CD4-positive, alpha-beta T cell treated with Interleukin-17A for 1 hour (primary cell): ENCODE measurements at places on chromosomes 7 and 10.

DNA sequence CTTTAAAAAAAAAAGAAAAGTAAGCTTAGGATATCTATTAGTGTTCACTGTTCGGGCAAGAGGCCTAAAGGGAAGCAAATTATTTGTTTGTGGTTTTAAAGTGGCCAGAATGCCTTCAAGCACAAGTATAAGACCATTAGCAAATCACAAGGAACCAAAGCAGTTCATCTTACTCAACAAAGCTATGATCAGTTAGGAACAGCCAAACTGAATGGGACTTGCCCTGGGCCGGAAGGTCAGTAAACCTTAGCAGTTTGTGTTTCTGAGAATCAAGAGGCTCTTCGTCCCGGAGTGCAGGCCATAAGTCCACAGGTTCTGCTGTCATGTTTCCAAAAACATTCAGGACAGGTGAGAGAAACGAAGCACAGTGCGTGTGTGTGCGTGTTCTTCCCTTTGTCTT, 4.5 kb downstream of the FBXW4 start:
- DNase-seq = no peak

GRCh38 chr7:33698692-33699128, 206.6 kb upstream of the BMPER start:
- no peak for DNase-seq

DNA sequence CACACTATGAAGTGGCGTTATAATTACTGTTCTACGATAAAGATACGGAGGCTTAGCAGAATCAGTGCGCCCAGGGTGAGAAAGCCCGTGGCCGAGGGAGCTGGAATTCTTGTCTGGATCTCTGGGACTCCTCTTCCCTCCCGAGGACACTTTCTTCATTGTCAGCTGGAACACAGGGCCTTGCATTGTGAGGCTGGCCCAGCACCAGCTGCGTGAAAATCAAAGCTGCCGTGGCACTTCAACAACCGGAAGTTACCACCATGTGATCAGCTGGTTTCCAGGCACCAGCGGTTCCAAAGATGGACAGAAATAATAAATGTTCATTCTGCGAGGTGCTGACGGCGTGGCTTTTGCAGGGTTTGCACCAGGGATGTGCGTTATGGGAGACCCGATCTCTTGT, 234.0 kb upstream of the PITRM1 start:
- DNase-seq = no peak

- DNase-seq = peak; percentile 14
These were observed 973 bp downstream of the SDK1 start for GRCh38 chr7:3301831-3302618.

DNA sequence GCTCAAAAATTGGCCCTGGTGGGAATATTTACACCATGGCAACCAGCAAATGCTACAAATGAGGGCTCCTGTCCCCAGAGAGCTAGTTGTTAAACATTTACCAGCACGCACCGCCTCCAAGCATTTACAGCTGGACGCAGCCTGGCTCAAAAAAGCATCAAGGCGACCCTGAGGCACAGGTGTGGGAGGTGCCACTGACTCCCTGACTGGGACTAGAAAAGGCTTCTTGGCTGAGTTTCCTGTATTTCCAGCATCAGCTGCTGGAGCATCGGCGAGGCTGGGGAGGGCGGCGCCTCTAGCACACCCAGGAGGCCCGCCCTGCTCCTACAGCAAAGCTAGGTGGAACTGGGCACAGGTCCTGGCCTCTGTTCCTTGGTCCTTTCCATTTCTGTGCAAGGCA, 43.5 kb upstream of the ZRANB1 start:
- DNase-seq = no peak

DNA sequence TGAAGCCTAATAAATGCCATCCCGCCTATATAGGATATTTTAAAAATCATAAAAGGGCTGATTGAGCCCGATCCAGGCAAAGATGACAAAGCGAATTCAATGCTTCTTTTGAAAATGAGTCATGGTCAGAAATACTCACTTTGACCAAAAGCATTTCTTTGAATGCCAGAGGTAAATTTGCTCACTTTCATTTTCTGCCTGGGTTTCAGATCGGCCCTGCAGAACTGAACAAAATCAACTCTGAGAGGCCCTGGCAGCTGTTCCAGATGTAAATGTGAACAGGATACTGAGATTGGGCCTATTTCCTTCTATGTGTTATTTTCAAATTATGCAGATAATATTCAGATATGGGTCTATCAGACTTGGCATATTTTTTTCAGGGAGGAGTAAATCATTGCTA, 114.8 kb upstream of the ARID5B start:
- DNase-seq = no peak
